ENCODE measurements at places on chromosomes 4 and X. TPM values are rescaled to one million over a fixed set of nuclear protein-coding genes. Genes with fewer than 3 reads are reported as not detected.

- DNase-seq = no peak
Measured at GRCh38 chr4:102535398-102536082, 34.4 kb downstream of the NFKB1 start.

- no peak for DNase-seq
Measured at GRCh38 chr4:8046925-8047541, 107.4 kb upstream of the AFAP1 start.

GRCh38 chr4:79657379-79657778 lies 249.4 kb upstream of the GK2 start:
- no peak for DNase-seq

GRCh38 chr4:51858605-51859202 lies 15.8 kb downstream of the DCUN1D4 start:
- DNase-seq = no peak

Gene MAGEC3
- total RNA-seq = not detected

Gene TEX13C
- not detected for total RNA-seq

- DNase-seq = no peak
Measured at GRCh38 chrX:17596546-17597205, 140.6 kb upstream of the SCML1 start.
